Fibroblast of gingiva (primary cell): ENCODE measurements at places on chromosomes 2 and 18.

- DNase-seq, result no peak
Measured at GRCh38 chr2:50763776-50764175, 268.2 kb downstream of the NRXN1 start.

- no peak for DNase-seq
Measured at GRCh38 chr2:36800381-36800780, 103.9 kb downstream of the VIT start.

GRCh38 chr18:36326771-36327170 is 29.3 kb downstream of the FHOD3 start:
- DNase-seq, result no peak

DNA sequence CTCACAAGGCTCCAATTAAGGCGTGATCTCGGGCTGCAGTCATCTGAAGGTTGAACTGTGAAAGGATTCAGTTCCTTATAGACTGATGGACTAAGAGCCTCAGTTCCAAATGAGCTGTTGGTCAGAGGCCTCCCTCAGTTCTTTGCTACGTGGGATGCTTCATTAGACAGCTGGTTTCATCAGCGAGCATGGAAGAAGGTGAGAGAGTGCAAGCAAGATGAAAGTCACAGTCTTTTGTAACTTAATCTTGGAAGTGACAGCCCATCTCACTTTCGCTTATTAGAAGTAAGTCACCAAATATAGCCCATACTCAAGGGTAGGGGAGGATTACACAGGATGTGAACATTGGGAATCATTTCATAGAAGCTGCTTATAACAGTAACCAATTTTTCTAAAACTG is 26.8 kb downstream of the PPP1CB start:
- DNase-seq, result no peak

- DNase-seq, result no peak
Measured at GRCh38 chr2:142586693-142587580, 290.5 kb upstream of the KYNU start.

DNA sequence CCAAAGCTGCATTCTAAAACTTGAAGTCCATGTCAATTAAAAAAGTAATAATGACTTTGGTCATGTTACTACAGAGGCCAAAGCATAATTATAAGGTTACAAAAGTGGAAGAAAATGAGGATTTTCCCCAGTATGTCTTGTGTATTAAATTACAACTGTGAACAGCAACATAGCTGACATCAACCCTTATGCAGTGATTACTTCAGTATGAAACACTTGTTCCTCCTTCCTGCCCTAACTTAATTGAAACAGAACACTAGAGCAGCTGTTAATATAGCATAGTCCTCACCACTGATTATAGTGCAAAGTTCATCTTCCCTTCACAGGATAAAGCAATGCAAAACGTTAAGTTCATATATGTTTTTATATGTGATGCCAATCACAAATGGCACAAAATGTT is 29.9 kb downstream of the EPB41L3 start:
- peak; percentile 9 for DNase-seq

GRCh38 chr2:54936766-54937165 is 113.5 kb downstream of the RTN4 start:
- DNase-seq, result no peak

- DNase-seq, result no peak
Measured at GRCh38 chr2:234935311-234935710, 16.5 kb upstream of the SH3BP4 start.

- DNase-seq, result no peak
Measured at GRCh38 chr2:19503406-19503805, 145.0 kb upstream of the OSR1 start.

DNA sequence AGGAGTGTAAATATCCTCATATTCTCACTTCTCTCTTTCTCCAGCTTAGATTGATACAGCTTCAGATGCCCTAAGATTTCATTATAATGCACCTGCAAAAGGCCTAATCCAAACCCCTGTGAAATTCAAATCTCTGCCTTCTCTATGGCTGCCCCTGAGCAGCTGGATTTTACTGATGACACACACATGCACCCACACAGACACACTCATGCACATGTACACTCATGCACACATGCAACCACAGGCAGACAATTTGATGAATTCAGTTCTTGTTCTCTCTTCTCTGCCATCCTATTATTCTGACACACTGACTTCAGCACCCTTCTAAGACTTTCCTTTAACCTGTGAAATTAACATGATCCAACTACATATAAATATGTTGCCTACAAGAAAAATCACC is 563.2 kb downstream of the RNF144A start:
- DNase-seq, result no peak

DNA sequence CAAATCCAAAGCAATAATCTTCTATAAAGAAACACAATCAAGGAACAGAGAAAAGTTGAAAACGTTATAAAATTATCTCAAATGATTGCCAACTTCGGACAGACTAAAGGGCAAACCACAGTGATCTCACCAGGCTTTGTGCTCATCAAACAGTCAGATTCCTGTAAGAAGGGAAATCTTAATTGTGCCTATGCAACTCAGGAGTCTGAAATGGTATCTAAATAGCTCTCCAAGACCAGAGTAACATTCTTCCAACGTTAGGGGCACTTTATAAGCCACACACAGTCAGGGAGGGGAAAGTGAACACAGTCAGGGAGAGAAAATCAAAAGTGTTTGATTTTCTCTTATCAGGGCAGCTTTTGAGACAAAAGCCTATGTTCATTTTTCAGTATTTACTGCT is 29.4 kb downstream of the PLEKHM3 start:
- peak; percentile 37 for DNase-seq

DNA sequence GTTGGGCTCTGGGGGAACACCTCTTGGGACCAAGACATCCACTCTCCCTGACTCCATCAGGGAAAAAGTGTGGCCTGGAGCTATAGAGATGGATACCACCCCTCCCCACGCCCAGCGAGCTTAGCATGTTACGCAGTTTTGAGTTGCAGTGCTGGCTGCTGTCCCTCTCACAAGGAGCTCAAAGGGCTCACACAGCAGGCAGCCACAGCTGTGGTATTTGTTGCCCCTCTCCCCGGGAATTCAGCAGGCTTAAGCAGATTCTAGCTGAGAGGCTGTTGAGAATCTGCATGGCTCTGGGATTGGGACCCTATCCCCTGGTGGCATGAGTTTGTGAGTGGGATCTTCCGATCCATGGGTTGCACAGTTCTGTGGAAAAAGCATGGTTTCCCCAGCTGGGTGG is 673.1 kb upstream of the FSHR start:
- DNase-seq, result no peak

- DNase-seq, result no peak
Measured at GRCh38 chr18:58695772-58696171, 24.5 kb downstream of the MALT1 start.

DNA sequence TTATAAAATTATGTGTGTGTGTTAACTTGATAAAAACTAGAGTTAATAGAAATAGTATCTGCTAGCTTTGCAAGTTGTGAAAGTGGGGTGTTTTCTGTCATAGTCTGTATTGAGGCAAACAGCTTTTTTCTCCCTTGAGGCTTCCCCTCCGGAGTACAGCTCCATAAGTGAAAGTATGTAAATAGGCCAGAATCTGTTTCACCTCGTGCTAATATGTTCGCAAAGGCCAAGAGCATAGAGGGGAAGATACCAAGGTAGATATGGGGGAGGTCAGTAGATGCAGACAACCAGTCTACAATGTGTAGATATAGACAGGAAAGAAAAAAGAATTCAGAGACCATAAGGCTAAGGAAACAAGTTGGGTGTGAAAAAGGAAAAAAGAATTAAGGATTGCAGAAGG is 72.9 kb downstream of the PTRHD1 start:
- no peak for DNase-seq

- no peak for DNase-seq
Measured at GRCh38 chr2:168686452-168687191, 115.8 kb upstream of the NOSTRIN start.

GRCh38 chr2:14127765-14128164 is 504.8 kb upstream of the LRATD1 start:
- no peak for DNase-seq

DNA sequence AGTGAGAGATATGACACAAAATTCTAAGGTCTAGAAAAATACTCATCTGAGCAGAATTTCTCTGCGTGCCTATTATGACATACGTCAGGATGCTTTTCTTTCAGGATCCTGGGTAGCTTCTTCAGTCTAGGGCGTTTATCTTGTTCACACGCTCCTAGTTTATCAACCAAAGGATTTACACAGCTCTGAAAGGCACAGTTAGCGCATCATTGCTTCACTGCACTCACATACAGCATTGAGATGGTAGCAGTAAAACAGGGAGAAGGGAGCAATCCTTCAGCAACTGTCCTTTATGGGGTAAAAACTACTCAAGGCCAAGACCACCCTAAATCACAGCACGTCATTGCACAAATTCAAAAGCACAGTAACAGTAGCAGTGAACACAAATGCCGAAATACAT is 222.8 kb downstream of the SUCLG1 start:
- no peak for DNase-seq

GRCh38 chr2:27118525-27119329 is at the start of gene CGREF1:
CGREF1 (minus strand) TSS chr2:27119128; CDS start chr2:27104366, 14,762 bp downstream.
- no peak for DNase-seq

DNA sequence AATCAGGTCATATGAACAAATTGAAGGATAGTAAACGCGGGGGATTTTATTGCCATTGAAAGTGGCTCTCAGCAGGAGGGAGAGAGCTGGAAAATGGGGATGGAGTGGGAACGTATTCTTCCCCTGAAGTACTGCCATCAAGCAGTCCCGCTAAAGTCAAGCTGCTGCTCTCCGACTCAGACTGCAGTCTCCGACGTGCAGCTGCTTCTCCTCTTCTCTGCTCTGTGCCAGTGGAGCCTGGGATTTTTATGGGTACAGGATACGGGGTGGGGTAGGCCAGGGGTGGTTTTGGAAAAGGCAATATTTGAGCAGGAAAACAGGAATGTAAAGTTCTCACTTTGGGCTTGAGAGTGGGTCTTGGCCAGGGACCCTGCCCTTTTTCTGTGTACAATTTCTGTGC is 33.0 kb downstream of the KCTD18 start:
- no peak for DNase-seq

DNA sequence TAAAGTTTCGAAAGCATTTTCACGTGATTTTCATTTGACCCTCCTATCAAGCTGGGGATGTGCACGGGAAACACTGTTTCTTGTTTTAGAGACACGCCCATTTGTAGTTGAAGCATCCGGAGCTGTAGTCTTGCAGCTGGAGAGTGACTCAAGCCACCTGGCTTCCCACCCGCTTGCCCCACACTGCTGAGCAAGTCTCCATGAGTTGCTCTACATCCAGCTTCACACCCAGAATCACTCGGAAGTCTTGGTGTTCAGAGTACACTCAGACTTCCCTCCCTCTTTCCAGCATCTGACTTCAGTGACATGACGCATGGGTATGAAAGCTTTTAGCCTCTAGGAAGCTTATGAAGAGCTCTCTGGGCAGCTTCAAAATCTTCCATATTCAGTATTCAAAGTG is 262.4 kb downstream of the NBAS start:
- DNase-seq, result no peak

- DNase-seq, result no peak
Measured at GRCh38 chr18:13437796-13438506, 219.4 kb downstream of the LDLRAD4 start.

- DNase-seq, result no peak
Measured at GRCh38 chr2:124810132-124810531, 785.0 kb downstream of the CNTNAP5 start.

- DNase-seq, result no peak
Measured at GRCh38 chr2:218434456-218434855, 15.5 kb downstream of the VIL1 start.

DNA sequence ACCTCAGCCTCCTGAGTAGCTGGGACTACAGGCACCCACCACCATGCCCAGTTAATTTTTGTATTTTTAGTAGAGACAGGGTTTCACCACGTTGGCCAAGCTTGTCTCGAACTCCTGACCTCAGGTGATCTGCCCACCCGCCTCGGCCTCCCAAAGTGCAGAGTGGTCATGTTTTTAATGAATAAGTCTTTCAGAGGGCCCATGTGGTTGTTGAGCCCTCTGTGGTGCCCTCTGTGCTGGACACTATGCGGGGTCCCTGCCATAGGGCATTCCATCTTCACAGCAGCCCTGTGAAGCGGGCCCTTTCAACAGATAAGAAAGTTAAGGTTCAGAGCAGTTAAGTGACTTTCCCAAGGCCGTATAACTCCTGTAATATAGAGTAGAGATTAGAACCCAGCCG is 25.9 kb downstream of the MYO7B start:
- DNase-seq, result no peak
